ENCODE measurements at places on chromosomes 6 and 20.

DNA sequence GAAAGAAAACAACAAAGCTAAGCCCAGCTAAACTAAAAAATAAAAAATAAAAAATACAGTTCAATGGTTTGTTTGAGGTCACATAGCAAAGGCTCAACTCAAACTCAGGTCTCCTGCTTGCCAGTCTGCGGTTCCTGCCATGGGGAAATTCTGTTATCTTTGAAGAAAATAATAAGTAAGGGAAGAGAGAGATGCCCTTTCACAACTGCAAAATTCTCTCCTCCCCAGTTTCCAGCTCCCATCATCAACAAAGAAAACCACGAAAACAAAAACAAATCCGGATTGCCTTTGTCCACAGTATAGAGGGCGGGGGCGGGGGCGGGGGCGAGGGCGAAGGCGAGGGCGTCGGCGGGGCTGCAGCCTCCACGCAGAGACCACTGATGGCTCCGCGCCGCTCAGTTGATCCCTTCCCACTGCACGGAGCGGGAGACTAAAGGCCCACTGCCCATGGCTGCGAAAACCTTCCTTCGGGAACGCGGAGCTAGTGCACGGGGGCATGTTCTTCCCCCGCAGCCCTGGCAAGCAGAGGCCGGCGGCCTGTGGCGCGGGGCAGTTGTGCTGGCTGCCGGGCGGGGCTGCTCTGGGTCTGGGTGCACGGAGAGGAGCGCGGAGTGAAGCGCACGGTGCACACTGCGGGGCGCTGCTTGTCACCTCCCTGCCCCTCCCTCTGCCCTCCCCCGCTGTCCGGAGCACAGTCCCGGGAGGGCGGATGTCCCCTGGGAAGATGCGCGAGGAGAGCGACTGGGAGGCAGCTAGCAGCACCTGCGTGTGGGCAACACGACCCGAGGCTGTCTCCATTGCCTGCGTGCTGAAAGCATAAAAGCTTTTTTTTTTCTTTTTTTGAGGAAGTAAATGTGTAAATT lies 54.1 kb upstream of the TPD52L1 start:
- DNase-seq: no peak

DNA sequence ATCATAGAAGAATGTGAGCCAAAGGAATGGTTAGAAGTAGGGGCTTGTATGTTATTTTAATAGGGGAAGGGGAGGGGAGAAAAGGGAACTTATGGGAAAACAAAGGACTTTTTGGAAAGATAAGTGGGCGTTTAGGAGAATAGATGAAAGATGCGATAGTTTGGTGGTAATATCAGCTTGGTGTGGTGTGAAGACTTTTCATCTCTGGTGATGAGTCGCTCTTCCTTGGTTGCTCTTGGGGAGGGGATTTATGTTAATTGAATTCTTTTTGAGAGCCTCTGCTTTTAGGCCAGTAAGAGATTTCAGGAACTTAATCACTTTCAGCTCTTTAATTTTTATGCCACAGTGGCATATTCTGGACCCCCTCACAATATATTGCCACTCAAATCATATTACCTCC lies 10.8 kb downstream of the HECA start:
- DNase-seq: no peak

- no peak for DNase-seq
These were observed 109.9 kb downstream of the POPDC3 start for GRCh38 chr6:105069821-105070445.

DNA sequence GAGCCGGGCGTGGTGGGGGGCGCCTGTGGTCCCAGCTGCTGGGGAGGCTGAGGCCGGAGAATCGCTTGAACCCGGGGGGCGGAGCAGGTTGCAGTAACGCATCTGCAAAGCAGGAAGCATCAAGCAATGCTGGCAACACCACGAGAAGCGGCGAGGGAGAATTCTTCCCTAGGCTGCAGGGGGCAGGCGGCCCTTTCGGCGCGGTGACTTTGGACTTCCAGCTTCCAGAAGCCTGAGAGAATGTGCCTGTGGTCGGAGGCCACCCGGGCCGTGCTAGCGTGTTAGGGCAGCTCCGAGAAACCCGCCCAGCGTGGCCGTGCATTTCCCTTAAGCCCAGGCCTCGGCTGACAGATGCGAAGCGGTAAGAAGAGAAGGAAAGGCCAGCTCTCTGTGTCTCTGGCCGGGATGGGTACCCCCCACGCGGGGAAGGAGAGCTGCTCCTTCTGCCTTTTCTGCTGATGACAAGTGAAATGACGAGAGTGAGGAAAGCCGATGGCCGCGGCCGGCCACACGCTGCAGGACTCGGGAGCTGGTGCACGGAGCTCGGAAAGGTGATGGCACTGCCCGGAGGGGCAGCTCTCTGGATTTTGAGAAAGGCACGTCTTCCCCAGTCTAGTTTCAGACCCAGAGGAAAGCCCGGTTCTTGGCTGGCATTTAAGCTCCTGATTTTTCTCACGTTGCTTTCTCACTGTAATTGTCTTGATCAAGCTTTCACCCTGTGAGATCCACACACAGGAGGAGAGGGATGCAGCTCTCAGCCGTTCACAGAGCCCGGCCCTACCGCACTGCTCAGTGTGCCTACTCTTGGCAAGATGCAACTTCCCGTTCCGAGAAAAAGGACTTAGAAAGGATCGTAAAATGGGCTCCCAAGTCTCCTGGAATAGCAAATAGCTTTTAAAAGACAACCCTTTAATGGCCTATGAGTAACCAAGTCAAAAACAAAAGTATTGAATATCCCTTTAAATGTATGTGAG lies 68.3 kb upstream of the EXOC2 start:
- DNase-seq: no peak

DNA sequence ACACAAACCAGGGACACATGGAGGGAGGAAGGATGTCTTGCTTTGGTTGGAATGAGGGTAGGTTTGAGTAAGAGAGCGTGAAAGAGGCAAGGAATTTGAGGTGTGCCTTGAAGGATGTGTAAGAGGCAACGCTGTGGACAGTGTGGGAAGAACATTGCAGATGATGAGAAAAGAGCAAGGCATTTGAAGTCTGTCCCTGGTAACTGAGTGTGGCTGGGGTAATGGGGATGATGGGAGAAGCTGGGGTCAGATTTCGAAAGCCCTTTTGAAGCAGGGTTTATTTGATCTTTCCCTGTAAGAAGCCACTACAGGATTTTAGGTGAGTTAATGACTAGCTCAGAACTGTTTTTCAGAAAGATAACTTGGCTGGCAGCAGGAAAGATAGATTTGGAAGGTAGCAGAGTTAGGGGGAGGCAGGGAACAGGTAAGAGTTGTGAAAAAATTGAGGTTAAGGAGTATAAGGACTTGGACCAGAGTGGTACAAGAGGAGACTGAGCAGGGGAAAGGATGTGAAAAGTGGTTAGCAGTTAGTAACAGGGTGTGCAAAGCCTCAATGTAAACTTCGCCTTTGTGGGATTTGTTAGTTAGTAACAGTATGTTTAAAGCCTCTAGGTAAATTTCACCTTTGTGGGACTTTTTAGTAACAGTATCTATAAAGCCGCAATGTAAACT lies 17.7 kb downstream of the UTRN start:
- DNase-seq: no peak

GRCh38 chr6:36686668-36687513 lies 8.4 kb downstream of the CDKN1A start:
- DNase-seq: no peak

GRCh38 chr6:35427435-35427834 lies 24.7 kb upstream of the FANCE start:
- DNase-seq: no peak

- DNase-seq: no peak
These were observed 140.5 kb upstream of the CDYL start for GRCh38 chr6:4635666-4636065.

DNA sequence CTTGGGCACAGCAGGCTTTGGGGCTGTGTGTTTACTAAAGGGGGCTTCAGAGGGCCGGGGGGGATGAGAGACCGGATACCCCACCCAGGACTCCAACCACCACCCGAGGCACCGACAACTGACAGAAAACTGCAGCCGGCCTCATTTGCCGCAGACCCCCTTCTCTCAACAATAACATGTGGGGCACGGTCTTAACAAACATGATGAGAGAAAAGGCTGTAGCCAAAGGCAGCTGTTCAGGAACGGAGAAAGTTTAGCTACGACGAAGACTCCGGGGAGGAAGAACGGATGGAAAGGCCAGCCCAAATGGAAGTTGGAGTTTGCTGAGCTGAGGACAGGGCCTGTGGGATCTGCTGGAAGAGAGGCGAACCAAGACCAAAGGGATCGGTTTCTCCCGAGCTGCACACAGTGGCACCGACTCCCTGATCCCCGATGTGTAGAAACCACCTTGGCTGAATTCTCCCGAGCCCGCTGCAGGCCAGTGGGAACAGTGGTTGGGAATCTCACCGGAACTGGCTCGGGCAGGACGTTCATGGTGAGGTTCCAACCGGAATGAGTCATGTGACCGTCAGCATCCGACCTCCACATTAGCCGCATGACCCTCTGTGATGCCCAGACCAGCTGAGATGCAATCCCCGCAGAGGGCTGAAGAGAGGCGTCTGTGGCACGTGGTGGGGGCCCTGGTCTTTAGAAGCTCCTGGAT lies 359.3 kb downstream of the TAF4 start:
- no peak for DNase-seq

DNA sequence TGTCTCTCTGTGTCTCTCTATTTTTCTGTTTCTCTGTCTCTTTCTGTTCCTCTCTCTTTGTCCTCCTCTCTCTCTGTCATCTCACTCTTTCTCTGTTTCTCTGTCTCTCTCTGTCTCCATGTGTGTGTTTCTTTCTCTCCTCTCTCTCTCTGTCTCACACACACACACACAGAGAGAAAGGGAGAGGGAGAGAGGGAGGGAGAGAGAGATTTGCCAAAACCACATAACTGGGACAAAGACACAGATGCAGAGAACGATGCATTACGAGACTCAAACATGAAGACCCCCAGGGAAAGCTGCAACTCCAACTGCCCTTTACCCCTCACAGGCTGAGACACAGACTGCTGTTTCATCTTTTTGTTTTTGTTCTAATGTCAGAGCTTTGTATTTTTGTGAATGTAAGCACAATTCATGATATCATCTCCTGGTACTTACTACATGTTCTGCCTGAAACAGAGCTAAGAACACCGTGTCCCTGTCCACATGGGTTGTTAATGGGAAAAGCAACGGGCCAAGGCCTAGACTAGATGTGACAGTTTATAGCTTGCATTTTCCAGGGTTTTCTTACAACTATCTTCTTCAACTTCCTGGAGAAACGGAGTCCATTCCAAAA lies 177.1 kb upstream of the ARID1B start:
- no peak for DNase-seq

GRCh38 chr20:38874460-38875174 lies 51.6 kb upstream of the FAM83D start:
- DNase-seq: no peak

DNA sequence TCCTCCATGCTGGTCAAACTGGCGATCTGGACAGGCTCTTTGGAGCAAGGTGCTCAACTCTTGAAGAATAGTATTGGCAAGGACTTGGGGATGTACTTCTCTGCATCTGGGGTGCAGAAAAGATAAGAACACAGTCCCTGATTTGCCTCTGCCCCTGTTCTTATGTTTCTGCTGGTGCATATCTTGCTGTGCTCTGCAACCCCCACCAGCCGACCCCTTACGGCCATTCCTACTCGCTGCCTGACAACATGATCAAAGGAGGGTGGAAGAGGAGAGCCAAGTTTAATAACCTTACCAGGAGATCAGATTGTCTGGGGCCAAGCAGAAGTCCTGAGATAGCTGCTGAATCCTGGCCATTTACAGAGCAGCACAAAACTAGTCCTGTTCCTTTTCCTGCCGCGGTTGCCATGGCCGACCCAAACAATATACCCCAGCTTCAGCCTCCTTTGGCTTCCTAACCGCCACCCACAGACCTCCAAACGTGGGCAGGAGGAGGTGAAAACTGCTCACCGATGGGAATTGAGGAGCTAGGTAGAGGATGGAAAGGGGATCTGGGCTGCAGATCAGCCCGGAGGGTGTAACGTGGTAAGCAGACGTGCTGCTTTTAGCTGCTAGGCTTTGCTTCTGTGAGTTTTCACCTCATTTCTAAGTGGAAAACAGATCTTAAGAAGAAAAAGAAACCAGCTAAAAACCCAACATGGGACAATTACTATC lies 60.9 kb downstream of the ATXN1 start:
- DNase-seq: no peak
